ENCODE measurements at places on chromosomes 11 and 22.
A peak's percentile ranks its signal among the peaks of the same experiment; 100 is the strongest.

GRCh38 chr22:23207729-23208393 is 27.6 kb downstream of the BCR start:
- no peak for DNase-seq

- DNase-seq = peak; percentile 10
Observed at GRCh38 chr11:3642071-3642951, 519 bp upstream of the ART5 start.

DNA sequence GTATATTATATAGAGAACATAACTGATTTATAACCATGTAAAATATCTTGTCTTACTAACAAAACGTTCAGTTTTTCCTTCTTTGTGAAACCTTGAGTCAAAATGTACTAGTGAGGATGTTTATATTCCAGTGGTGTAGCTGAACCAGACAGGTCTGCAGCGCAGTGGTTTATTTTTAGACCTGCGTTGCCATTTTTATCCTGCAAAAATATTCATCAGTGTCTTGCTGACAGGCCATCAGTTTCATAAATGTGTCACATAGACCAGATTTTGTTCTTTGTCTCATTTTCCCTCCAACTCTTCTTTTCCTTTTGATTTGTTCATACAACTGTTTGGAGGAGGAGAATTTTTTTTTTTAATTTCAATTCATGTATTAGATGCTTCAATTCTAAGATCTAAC is 43.1 kb downstream of the HSD17B12 start:
- DNase-seq = no peak

- no peak for DNase-seq
Observed at GRCh38 chr11:71165771-71166170, 86.6 kb downstream of the SHANK2 start.

GRCh38 chr22:49869845-49870712 is 16.4 kb downstream of the ZBED4 start:
- DNase-seq = no peak

DNA sequence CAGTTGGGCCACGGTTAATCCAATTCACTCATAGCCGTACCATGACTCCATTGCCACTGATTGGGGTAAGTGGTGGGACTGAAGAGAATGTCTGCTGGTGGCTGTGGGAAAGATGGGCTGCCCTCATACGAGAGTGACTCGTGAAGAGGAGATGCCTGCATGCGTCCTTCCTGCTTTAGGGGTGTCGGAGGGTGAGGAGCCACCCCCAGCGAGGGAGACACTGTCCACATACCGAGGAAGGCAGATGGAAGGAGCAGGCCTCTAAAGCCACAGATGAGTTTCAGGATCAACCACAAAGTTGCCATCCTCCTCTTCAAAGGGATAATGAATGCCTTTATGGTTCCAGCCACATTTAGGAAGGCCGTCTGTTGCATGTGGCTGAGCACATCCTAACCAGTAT is 83.2 kb downstream of the GRIK4 start:
- no peak for DNase-seq

DNA sequence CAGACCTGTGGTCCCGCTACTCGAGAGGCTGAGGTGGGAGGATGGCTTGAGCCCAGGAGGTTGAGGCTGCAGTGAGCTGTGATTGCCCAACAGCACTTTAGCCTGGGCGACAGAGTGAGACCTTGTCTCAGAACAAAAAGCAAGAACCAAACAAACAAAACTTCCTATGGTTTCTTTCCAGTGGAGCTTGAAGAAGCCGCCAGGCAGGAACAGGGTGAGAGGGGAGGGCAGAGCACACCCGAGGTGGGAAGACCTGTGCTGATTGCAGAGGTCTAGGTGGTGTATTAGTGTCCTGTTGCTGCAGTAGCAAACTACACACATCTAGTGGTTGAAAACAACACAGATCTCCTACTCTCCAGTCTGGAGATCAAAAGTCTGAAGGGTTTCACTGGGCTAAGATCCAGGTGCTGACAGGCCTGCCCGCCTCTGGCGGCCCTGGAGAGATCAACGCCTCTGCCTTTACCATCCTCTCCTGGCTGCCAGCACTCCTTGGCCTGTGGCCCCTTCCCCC is 10.5 kb downstream of the ARHGEF17 start:
- no peak for DNase-seq

- no peak for DNase-seq
Observed at GRCh38 chr11:44684859-44685281, 41.9 kb upstream of the TSPAN18 start.

GRCh38 chr11:8234425-8234821 is 29.3 kb downstream of the LMO1 start:
- DNase-seq = no peak

- DNase-seq = no peak
Observed at GRCh38 chr22:32961497-32961896, 96.7 kb downstream of the SYN3 start.

GRCh38 chr11:78949976-78950690 is 375.5 kb upstream of the NARS2 start:
- no peak for DNase-seq

DNA sequence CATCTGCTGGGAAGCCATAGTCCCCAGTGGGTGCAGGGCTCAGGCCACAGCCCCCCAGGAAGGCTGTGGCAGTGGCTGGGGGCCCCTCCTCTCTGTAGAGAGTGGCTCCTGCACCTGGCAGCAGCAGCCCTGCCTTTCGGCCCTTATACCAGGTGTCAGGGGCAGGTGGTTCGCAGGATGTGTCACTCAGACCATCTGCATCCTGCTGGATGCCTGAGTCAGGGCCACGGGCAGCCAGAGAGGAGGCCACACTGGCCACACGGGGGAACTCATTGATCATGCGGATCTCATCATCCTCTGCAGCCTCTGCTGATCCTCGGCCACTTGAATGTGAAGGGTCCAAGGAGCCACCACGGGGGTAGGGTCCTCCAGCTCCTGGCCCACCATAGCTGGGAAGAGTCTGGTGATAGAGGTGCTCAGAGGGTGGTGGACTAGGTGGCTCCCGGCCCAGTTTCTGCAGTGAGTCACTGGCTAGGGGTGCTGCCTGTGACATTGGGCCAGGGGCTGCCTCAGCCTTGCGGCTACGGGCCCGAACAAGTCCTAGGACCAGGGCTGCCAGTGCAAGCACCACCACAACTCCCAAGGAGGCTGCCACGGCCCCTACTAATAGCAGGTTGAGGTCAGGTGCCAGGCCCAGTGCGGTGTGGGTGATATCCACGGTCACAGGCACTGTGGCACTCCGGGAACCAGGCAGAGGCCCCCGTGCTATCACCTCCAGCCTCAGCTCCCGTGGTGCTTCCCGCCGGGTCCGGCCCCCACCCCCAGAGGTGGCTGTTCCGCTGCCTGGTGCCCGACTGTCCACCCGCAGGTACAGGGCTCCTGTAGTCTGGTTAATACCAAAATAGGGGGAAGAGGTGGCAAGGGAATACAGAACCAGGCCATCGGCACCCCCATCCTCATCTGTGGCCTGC is 3.3 kb upstream of the TPP1 start:
- no peak for DNase-seq

DNA sequence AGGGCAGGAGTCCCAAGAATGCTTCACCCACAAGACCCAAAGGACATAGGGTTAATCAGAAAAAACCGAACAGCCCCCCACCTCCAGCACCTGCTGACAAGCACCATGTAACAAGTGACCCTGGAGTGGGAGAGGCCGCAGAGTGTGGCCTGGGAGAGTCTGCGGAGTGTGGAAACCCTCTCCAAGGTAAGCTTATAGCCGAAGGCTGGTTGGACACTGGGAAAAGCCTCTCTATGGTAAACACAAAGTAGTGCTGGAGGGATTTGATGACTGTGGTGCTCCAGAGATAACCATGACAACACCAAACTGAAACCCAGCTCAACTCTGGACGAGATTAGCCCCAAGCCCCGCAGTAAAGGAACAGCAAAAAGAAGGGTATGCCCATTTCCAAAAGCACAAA is 19.2 kb downstream of the ASCL2 start:
- DNase-seq = no peak

GRCh38 chr11:34359548-34359891 is 1.7 kb upstream of the ABTB2 start:
- DNase-seq = no peak

- no peak for DNase-seq
Observed at GRCh38 chr11:120441592-120441991, 70.0 kb upstream of the GRIK4 start.

DNA sequence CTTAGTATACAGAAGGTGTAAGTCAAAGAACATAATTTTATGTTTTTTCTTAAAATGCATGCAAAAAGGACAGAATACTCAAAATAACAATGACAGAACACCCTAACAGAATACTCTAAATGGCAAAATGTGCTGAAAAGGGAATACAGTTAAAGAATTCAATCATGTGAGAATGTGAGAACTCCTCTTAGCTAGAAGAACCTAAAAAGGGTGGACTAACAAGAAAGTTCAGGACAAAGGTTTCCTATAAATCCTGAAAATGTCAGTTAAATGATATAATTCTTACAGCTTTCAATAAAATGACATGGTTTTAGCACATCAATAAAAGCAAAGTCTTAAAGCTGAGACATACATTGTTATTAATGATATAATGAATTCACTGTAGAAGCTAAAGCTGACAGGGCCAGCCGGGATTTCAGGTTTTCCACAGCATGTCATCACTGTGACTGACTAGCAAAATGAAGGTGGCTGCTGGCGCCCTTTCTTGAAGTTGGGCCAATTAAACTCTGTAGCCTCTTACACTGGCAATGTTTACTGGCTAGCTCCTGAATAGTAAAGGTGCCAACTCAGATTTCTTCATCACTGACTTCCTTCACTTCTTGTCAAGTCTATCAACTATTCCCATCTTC is 244.4 kb downstream of the TTC28 start:
- no peak for DNase-seq

GRCh38 chr22:19674129-19674928 is 40.0 kb upstream of the SEPTIN5 start:
- no peak for DNase-seq

- no peak for DNase-seq
Observed at GRCh38 chr11:97871816-97872215, 1148.9 kb upstream of the CNTN5 start.

DNA sequence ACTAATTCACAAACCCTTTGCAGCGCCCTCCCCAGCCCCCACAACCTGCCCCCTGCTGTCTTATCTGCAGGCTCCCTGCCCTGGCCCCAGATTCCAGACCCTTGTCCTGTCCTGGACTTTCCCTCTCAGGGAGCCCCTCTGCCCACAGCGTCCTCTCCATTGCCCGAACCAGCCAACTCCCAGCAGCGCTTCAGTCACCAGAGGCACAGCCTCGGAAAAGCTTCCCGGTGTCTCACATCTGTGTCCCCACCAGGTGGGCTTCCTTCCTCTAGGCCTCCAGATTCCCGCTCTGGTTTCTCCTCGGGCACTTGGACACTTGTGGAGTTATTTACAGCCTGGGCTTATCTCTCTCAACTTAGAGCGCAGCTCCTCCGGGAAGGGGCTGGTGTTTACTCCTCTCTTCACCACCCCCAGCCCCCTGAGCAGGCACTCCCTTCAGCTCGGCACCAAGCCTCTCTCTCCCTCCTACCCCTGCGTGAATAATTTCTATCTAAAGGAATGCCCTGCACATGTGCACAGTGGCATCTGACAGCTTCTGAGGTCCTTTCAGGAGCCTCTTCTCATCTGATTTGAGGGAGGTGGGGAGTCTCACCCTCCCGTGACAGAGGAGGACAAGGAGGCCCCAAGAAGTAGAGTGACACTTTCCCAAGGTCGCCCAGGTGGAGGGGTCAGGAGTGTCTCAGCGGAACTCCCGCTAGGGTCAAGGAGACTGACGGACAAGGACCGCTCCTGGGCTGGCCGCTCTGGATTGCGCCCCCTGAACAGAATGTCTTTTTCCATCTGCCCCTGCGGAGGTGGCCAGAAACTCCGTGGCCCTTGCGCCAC is 838 bp downstream of the WNT11 start:
- no peak for DNase-seq

- no peak for DNase-seq
Observed at GRCh38 chr22:47296405-47297260, 534.2 kb downstream of the TBC1D22A start.

DNA sequence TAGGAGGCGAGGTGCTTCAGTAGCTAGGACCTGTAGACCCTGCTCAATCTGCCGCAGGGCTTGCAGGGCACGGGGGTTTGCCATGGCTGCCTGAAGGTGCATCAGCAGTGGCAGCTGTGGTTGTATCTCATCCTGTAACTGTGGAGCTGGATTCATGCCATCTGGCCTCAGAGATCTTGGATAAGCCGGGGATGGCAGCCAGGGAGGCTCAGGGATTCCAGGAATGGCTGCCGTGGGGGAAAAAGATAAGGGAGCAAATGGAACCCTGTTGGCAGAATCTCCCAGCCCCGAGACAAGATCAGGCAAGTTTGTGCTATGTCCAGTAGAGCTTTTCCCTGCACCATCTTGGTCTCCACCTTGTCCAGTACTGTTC is 1.8 kb downstream of the UBQLN3 start:
- DNase-seq = no peak

- DNase-seq = no peak
Observed at GRCh38 chr11:104764710-104765045, 133.6 kb downstream of the CASP12 start.

DNA sequence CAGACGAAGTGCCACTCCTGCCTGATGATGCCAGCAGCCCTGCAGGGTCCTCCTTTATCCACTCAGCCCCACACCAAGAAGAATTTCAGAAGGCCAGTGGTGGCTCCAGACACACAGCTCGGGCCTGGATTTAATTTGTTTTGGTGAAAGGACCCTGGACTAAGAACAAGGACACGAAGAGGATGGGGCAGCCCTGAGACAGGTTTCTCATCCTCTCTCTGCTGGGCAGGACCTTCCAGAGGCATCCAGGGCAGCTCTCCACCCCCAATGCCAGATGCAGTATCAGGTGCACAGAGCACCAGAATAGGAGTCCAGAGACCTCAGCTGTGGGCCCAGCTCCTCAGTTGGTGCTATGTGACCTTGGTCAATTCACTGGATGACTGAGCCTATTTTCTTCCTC is 72.0 kb downstream of the TRIM29 start:
- DNase-seq = no peak

DNA sequence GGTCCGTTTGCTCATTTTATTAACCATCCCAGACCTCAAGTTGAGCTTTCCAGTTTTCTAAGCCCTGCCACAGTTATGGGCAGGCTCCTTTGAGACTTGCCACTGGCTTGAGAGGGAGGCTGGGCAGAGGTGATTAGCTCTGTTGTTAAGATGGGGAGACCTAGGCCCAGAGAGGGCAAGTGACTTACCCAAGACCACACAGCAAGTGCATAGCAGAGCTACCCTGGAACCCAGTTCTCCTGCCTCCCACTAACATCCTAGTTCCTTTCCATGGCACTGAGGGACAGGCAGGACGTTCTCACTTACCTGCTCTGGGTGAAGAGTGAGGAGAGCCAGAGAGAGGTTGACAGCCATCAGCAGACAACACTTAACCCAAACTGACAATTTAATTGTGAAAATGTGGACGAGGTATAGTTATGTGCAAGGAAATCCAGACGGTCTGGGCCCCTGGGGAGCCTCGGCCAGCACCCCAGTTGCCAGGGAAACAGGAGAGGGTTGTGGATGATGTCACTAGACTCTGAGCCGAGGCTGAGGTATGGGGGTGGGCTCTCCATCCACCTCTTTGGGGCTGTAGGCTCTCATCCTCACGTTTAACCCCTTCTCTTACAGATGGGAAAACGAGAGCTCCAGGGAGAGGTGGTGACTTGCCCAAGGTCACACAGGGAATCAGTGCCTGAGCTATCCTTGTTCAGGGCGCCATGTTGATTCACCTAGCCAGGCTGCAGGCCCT is 12.3 kb upstream of the WNT11 start:
- DNase-seq = no peak

GRCh38 chr22:49215840-49216239 is 611.8 kb downstream of the BRD1 start:
- DNase-seq = no peak

- DNase-seq = no peak
Observed at GRCh38 chr22:28899199-28899853, 16.0 kb downstream of the ZNRF3 start.

GRCh38 chr11:14499178-14499559 is 442 bp downstream of the COPB1 start:
- DNase-seq = no peak

- DNase-seq = peak; percentile 54
Observed at GRCh38 chr22:24107661-24108060, 73.6 kb upstream of the SUSD2 start.
